ENCODE measurements at places on chromosomes 6 and 20. TPM values are rescaled to one million over a fixed set of nuclear protein-coding genes. Genes with fewer than 3 reads are reported as not detected.

GRCh38 chr6:168387911-168388310, 53.1 kb upstream of the SMOC2 start:
- peaks cover 9% of the 10 kb centered on the region for H3K27me3 ChIP-seq
- DNase-seq = no peak
- no peaks in the 10 kb centered on the region for H3K36me3 ChIP-seq
- no peak overlapping the region for H3K4me3 ChIP-seq
- H3K27ac ChIP-seq = no peak overlapping the region

GRCh38 chr6:170293341-170294231, 2.7 kb upstream of the DLL1 start:
- peak overlapping the region; percentile 25 for H3K4me3 ChIP-seq
- no peak overlapping the region for H3K27ac ChIP-seq
- DNase-seq = no peak

- H3K36me3 ChIP-seq = peaks cover 3% of the 10 kb centered on the region
- H3K27ac ChIP-seq = no peak overlapping the region
- no peak overlapping the region for H3K4me3 ChIP-seq
- H3K4me1 ChIP-seq = peaks cover 26% of the 10 kb centered on the region
- DNase-seq = no peak
Observed at GRCh38 chr20:49985157-49985556, 2.4 kb downstream of the SNAI1 start.

The TXLNB gene
- total RNA-seq = 0.19 TPM

The TNF gene
- total RNA-seq = 114 TPM

GRCh38 chr6:116316772-116317467, 37.2 kb upstream of the TSPYL1 start:
- no peaks in the 10 kb centered on the region for H3K27me3 ChIP-seq
- no peak overlapping the region for H3K27ac ChIP-seq
- H3K4me1 ChIP-seq = no peaks in the 10 kb centered on the region
- no peak for DNase-seq
- no peaks in the 10 kb centered on the region for H3K36me3 ChIP-seq
- no peak overlapping the region for H3K4me3 ChIP-seq

DNA sequence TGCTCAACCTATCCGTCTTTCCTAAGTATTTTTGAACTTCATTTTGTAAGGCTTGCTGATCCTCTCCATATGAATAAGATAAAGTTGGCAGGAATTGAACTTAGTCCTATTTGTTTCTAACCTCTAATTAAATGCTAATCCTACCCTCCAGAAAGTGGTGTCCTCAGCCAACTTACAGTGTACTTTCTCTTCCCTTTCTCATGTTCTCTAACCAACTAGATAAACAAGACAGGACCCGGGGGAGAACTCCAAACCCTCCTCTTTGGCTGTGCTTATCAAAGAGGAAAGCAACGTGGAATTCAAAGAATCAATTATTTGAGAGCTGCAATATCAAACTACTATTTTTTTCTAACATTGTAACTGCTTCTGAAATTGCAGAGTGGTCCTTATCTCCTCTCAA, 56.5 kb upstream of the NRSN1 start:
- H3K36me3 ChIP-seq = no peaks in the 10 kb centered on the region
- no peak overlapping the region for H3K27ac ChIP-seq
- no peak for DNase-seq
- H3K4me1 ChIP-seq = no peaks in the 10 kb centered on the region

DNA sequence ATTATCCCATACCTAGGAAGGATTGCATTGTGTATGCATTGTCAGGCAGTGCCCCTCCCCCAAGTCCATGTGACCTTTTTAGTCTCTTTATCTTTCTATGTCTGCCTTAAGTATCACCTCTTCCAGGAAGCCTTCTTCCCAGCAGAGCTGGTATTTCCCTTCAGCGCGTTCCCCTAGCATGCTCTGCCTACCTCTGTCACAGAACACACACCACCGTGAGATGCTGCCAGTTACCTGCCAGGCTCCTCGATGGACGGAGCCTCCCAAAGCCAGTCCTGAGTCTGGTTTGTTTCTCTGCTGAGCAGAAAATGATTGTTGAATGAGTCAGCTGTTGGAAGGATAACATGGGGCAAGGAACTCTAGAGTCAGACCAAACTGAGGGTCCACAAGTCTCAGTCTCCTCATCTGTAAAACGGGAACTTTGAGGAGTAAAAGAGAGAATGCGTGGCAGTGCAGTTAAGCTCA, 11.3 kb upstream of the ZNF335 start:
- H3K27me3 ChIP-seq = peaks cover 13% of the 10 kb centered on the region
- no peak overlapping the region for H3K27ac ChIP-seq
- no peak overlapping the region for H3K4me3 ChIP-seq
- H3K4me1 ChIP-seq = no peaks in the 10 kb centered on the region
- DNase-seq = no peak

DNA sequence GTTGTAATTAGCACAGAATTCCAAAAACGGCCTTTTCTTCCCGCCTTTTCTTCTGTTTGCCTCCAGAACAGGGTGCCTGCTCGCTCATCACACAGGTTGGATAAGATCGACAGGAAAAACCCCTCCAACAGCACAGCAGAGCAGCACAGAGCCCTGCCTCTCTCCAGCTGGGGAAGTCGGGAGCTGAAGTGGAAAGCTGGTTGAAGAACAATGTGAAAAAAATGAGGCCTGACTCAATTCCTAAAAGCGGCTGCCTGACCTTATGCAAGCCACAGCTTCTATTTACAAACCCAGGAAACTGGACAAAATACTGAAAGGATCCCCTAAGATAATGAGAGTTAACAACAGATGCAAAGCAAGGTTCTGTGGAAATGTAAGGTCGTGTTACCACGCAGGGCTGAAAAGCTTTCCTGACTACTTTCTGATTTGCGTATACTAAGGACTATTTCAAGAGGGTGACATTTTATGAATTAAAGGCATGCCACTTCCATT, 116.9 kb downstream of the TTLL2 start:
- no peaks in the 10 kb centered on the region for H3K4me1 ChIP-seq
- no peak for DNase-seq
- no peaks in the 10 kb centered on the region for H3K36me3 ChIP-seq
- no peak overlapping the region for H3K4me3 ChIP-seq
- H3K27ac ChIP-seq = no peak overlapping the region

GRCh38 chr20:44112889-44113617, 73.9 kb downstream of the JPH2 start:
- peaks cover 51% of the 10 kb centered on the region for H3K27me3 ChIP-seq
- no peak overlapping the region for H3K4me3 ChIP-seq
- no peaks in the 10 kb centered on the region for H3K36me3 ChIP-seq
- DNase-seq = no peak
- peaks cover 2% of the 10 kb centered on the region for H3K4me1 ChIP-seq
- no peak overlapping the region for H3K27ac ChIP-seq

GRCh38 chr20:8946036-8946940, 122.6 kb upstream of the PLCB4 start:
- H3K36me3 ChIP-seq = no peaks in the 10 kb centered on the region
- no peaks in the 10 kb centered on the region for H3K27me3 ChIP-seq
- H3K4me3 ChIP-seq = no peak overlapping the region
- no peak for DNase-seq
- no peaks in the 10 kb centered on the region for H3K4me1 ChIP-seq

DNA sequence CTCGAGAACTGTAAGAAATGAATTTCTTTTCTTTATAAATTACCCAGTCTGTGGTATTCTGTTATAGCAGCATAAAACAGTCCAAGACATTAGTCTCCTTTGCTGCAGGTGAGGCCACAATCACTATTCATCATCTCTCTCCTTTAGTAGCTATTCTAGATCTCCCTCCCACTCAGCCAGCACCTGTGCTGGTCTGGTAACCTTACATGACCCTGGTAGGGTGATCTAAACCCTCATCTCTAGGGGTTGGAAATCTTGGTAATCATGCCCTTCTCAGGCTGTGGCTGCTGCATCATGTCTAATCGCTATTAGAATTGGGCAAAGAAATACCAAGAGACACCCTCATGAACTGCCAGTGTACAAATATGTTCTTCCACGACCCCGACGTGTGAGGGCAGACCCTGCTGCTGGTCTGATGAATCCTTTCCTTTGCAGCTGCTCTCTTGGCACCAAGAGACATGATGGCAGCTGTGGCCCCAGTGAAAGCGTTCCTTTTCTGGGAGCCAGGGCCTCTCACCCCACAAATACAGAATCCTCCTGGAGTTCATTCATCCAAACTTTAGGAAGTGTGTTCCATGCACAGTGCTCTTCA, 23.0 kb upstream of the IGF2R start:
- no peaks in the 10 kb centered on the region for H3K27me3 ChIP-seq
- H3K36me3 ChIP-seq = peaks cover 3% of the 10 kb centered on the region

DNA sequence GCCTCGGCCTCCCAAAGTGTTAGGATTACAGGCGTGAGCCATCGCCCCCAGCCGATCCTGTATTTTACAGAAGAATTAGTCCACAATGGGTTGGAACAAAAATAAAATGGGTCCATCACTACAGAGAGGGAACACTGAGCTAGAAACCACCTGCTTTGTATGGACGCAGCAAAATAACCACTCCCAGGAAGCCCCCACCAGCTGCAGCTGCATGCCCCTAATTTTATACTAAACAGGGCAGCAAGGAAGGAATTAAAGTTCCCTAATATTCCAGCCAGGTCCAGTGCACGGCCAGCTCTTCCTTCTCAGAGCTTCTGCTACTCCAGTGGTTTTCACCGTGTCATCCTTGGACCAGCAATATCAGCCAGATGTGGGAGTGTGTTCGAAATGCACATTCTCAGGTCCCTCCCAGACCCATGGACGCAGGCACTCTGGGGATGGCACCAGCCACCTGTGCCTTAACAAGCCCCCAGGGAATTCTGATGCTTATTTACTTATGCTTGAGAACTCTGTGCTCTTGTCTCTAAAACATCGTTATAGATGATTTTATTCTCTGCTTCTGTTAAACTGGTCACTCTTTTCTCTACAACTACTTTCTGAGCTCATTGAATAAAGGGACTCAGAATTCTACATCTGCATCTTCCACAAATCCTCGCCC, 189.5 kb upstream of the SLC24A3 start:
- no peaks in the 10 kb centered on the region for H3K36me3 ChIP-seq
- H3K4me3 ChIP-seq = no peak overlapping the region
- peaks cover 5% of the 10 kb centered on the region for H3K27me3 ChIP-seq
- no peak for DNase-seq
- H3K4me1 ChIP-seq = no peaks in the 10 kb centered on the region

The SLC17A9 gene
- total RNA-seq = 49.7 TPM

GRCh38 chr20:36399969-36400545, 93.9 kb downstream of the DLGAP4 start:
- no peaks in the 10 kb centered on the region for H3K36me3 ChIP-seq
- H3K27ac ChIP-seq = no peak overlapping the region
- peaks cover 26% of the 10 kb centered on the region for H3K27me3 ChIP-seq
- no peaks in the 10 kb centered on the region for H3K4me1 ChIP-seq

DNA sequence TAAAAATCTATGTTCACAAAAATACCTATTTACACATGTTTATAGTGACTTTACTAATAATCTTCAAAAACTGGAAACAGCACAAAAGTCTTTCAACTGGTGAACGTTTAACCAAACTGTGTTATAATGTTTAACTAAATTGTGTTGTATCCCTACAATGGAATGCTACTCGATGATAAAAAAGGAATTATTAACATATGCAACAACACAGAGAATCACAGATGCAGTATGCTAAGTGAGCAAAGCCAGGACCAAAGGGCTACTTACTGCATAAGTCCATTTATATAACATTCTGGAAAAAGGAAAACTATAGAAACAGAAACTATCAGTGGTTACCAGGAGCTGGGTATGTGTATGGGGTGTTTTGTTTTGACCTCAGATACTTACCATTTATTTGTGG, 602.2 kb upstream of the BTBD3 start:
- no peaks in the 10 kb centered on the region for H3K36me3 ChIP-seq
- H3K27ac ChIP-seq = no peak overlapping the region
- no peaks in the 10 kb centered on the region for H3K27me3 ChIP-seq
- no peak overlapping the region for H3K4me3 ChIP-seq

DNA sequence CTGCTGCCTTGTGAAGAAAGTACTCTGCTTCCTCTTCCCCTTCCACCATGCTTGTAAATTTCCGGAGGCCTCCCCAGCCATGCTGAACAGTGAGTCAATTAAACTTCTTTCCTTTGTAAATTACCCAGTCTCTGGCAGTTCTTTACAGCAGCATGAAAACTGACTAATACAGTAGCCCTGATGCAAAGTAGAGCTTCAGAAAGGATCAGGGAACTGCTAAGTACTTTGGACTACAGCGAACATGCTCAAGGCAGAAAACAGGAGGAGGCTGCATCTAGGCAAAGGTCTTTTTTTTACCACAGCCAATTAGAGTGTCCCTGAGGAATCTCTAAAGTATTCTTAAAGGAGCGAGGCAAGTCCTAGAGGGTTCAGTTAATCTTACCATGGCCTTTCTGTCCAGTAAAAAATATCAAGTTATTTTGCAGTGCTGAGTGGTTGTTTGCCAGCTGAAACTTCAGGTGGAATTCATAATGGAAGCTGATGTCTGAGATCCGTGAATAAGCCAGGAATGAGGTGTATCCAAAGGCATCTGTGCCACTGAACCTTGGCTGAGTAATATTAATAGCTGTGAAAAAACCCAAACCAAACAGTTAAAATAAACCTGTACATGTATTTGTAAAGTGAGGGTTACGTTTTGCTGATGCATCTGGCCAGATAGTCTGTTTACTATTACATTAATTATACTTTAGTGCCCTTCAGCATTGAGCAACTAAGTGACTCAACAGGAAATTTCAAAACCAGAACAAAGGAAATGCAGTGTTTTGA, 170.4 kb downstream of the PHF3 start:
- H3K27ac ChIP-seq = no peak overlapping the region
- no peaks in the 10 kb centered on the region for H3K4me1 ChIP-seq
- peaks cover 3% of the 10 kb centered on the region for H3K27me3 ChIP-seq

DNA sequence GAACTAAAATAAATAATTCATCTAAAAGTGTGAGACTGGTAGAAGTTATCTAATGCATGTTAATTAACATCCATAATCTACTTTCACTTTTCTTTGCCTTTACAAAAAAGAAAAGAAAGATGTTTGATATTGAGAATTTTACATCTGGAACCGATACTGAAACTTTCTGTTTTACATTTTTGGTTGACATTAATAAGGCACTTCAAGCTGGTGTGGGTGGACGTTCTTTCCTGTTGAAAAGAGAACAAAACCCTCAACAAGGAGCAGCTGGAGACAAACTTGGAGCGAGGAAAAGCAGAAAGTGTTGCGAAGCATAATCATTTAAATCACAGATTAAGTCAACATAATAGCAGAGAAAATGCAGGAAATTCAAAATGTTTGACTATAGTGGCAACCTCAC, 575.2 kb upstream of the ADGRB3 start:
- DNase-seq = no peak
- H3K4me3 ChIP-seq = no peak overlapping the region
- no peaks in the 10 kb centered on the region for H3K36me3 ChIP-seq
- H3K27ac ChIP-seq = no peak overlapping the region

The ZC2HC1B gene
- not detected for total RNA-seq

GRCh38 chr6:17473554-17473953, 80.2 kb downstream of the CAP2 start:
- DNase-seq = no peak
- H3K36me3 ChIP-seq = no peaks in the 10 kb centered on the region
- no peak overlapping the region for H3K4me3 ChIP-seq
- H3K27ac ChIP-seq = no peak overlapping the region

The SCGN gene
- total RNA-seq = not detected

The HLA-DMB gene
- 6.1 TPM for total RNA-seq
